ENCODE measurements at places on chromosomes 7 and 10. TPM values are rescaled to one million over a fixed set of nuclear protein-coding genes. Genes with fewer than 3 reads are reported as not detected.

HTRA1 gene
- polyA plus RNA-seq: 44.7 TPM

ACHE gene
- polyA plus RNA-seq: 11.0 TPM

SNX10 gene
- polyA plus RNA-seq: 6.0 TPM

TFPI2 gene
- not detected for polyA plus RNA-seq

CFAP58 gene
- polyA plus RNA-seq: 0.07 TPM

DNA sequence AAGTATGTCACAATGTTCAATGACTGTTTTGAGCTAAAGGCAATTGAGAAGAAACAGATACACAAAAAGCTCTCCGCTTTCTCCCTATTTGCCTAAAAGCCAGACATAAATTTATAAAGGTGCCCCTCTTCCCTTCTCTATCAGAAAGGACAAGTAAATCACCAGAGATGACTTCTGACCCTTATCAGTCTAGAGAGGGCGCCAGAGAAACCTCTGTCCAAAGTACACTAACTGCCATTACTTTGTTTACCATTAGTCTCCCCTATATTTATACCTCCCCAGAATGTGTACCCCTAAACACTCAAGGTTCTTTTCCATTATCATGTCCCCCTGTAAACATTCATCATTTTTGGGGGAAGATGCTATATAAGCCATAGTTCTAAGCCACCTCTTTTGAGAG, 49.3 kb downstream of the TPK1 start:
- no peak for DNase-seq
- H3K27ac ChIP-seq: no peak overlapping the region
- no peaks in the 10 kb centered on the region for H3K36me3 ChIP-seq
- H3K4me1 ChIP-seq: peaks cover 5% of the 10 kb centered on the region
- no peak overlapping the region for H3K4me3 ChIP-seq

DNA sequence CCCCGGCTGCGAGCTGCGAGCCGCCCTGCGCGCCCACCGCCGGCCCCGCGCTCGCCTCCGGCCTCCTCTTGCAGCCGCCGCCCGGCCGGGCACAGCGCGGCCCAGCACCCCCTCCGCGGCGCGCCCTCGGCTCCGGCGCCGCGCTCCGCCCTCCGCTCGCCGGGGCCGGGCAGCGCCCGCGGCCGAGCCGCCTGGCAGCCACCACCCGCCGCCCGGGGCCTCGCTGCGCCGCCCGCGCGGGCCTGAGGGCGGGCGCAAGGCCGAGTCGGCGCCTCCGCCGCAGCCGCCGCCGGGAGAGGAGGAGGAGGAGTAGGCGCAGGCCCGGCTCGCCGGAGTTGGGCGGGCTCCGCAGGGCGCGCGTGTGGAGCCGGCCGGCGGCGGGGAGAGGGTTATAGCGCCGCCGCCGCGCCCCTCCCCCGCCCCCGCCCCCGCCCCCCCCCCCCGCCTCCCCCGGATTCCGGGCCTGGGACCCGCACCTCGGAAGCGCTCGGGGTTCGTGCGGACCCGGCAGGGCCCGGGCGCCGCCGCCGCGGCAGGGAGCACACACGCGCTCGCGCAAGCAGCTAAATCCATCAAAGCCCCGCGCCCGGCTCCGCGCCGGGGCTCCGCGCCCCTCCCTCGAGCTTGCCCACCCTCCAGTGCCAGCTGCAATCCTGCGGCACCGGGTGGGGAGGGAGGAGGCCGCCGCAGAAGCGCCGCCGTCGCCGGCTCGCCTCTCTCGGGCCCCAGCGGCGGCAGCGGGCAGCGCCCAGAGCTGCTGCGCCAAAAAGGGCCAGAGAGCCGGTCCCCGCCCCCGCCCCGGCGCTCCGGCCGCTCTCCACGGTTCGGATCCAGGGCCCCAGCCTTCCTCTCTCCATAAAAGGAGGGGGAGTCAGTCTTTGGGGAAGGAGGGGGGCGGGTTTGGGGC, at the start of gene PDGFA:
TSS of gene PDGFA (minus strand) at position 363 of the 907 bp plus-strand sequence. CDS start 845 bp downstream, outside the sequence.
- H3K27ac ChIP-seq: peak within 1 kb of the TSS; percentile 93
- no peaks in the 10 kb centered on the region for H3K4me1 ChIP-seq
- H3K36me3 ChIP-seq: no peaks in the 10 kb centered on the region
- peak within 1 kb of the TSS; percentile 89 for H3K4me3 ChIP-seq

GRCh38 chr7:6612819-6613218, 2.6 kb upstream of the ZNF853 start:
- no peak overlapping the region for H3K4me3 ChIP-seq
- peaks cover 23% of the 10 kb centered on the region for H3K36me3 ChIP-seq
- no peaks in the 10 kb centered on the region for H3K4me1 ChIP-seq
- H3K27me3 ChIP-seq: peaks cover 8% of the 10 kb centered on the region
- DNase-seq: no peak
- H3K27ac ChIP-seq: no peak overlapping the region

- no peaks in the 10 kb centered on the region for H3K4me1 ChIP-seq
- H3K27ac ChIP-seq: no peak overlapping the region
- H3K4me3 ChIP-seq: no peak overlapping the region
- H3K36me3 ChIP-seq: no peaks in the 10 kb centered on the region
These were observed 221.4 kb upstream of the NFE2L3 start for GRCh38 chr7:25930492-25931048.

GRCh38 chr7:139797607-139798006, 19.8 kb upstream of the HIPK2 start:
- H3K27me3 ChIP-seq: no peaks in the 10 kb centered on the region
- H3K27ac ChIP-seq: no peak overlapping the region

DNA sequence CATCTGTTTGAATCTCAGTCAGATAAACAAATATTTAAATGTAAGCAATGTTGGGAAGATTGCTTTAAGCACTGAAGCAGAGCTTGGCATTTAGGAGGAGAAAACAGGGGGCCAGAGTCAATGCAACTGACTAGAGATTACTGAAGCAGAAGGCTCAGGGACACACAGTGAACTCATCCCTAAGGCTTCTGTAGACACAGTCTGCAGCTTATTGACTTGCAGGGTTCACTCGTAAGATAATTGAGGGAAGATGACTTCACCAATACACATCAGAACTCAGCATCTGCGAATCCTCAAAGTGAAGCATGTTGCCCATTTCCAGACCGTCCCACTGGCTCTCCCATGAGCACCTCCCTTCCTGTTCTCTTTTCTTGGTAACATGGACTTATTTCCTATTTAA, 363.4 kb upstream of the PFKP start:
- no peaks in the 10 kb centered on the region for H3K27me3 ChIP-seq
- no peak overlapping the region for H3K4me3 ChIP-seq
- no peak for DNase-seq
- H3K4me1 ChIP-seq: no peaks in the 10 kb centered on the region

DNA sequence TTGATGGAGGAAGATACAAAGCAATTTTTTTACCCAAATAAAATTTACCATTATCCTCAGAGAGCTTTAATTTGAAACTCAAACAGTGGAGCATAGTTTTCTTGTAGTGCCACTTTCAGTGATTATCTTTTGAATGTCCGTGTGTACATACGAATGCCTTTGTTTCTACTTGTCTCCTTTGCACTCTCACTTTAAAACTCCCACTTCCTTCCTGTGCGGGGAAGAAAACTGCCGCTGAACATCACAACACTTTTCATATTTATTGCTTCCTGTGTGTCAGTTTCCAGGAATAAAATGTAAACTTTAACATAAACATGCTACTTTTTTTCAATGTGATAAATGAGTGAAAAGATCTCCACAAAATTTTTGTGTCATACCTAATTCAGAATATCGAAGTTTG, 102.4 kb downstream of the SEMA3A start:
- peak; percentile 20 for DNase-seq
- no peak overlapping the region for H3K4me3 ChIP-seq
- H3K36me3 ChIP-seq: no peaks in the 10 kb centered on the region
- no peaks in the 10 kb centered on the region for H3K27me3 ChIP-seq

- H3K27me3 ChIP-seq: peaks cover 54% of the 10 kb centered on the region
- H3K36me3 ChIP-seq: no peaks in the 10 kb centered on the region
- no peak for DNase-seq
- no peaks in the 10 kb centered on the region for H3K4me1 ChIP-seq
- H3K27ac ChIP-seq: no peak overlapping the region
These were observed 744 bp upstream of the DRGX start for GRCh38 chr10:49396666-49396999.

DNA sequence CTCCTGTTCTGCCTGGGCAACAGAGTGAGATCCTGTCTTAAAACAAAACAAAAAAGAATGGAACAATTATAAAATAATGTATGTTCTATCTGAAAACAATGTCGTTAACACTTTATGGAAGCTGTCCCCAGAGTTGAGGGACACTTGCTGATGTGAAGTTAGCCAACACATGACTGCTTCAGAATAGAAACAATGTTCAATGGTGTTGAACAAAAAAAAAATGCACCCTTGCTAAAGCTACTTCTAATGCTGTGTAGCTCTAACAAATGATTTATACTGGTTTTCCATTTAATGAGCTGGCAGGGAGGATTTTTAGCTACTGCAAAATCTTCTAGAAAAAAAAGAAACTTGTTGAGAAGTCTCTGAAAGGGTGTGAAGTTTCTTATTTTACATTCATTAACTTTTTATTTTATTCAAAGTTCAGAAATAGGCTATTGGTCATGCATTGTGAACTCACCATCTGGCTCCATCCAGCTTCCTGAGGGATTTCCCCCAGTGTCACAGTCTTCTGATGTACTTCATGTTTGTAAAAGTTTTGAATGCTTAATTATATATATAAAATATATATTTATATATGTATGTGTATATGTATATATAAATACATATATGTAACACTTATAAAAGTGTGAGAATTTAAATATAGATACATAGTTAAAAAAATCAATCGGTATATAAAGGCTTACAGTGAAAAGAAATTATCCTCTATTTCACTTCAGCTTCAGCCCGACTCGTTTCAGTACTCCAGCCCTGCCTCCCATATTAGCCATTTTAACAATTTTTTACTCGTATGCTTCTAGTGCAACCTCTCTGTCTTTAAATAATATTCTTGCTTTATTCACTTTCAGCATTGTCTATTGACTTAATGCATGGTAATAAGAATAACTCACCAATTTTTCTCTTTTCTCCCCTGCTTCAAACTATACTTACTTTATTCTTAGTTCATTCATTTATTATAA, 35.0 kb downstream of the HDAC9 start:
- no peaks in the 10 kb centered on the region for H3K4me1 ChIP-seq
- H3K27ac ChIP-seq: no peak overlapping the region
- H3K27me3 ChIP-seq: no peaks in the 10 kb centered on the region

GRCh38 chr7:158284121-158284520, 303.5 kb downstream of the PTPRN2 start:
- no peaks in the 10 kb centered on the region for H3K36me3 ChIP-seq
- H3K27ac ChIP-seq: no peak overlapping the region
- no peak for DNase-seq
- no peaks in the 10 kb centered on the region for H3K27me3 ChIP-seq

GRCh38 chr10:43906490-43906889, 257.8 kb upstream of the ZNF32 start:
- H3K4me3 ChIP-seq: no peak overlapping the region
- H3K4me1 ChIP-seq: no peaks in the 10 kb centered on the region
- H3K27ac ChIP-seq: peak overlapping the region; percentile 6
- no peaks in the 10 kb centered on the region for H3K36me3 ChIP-seq
- DNase-seq: no peak

- no peaks in the 10 kb centered on the region for H3K4me1 ChIP-seq
- H3K27ac ChIP-seq: no peak overlapping the region
- no peaks in the 10 kb centered on the region for H3K27me3 ChIP-seq
- DNase-seq: no peak
These were observed 759.6 kb downstream of the NXPH1 start for GRCh38 chr7:9192969-9193368.

DNA sequence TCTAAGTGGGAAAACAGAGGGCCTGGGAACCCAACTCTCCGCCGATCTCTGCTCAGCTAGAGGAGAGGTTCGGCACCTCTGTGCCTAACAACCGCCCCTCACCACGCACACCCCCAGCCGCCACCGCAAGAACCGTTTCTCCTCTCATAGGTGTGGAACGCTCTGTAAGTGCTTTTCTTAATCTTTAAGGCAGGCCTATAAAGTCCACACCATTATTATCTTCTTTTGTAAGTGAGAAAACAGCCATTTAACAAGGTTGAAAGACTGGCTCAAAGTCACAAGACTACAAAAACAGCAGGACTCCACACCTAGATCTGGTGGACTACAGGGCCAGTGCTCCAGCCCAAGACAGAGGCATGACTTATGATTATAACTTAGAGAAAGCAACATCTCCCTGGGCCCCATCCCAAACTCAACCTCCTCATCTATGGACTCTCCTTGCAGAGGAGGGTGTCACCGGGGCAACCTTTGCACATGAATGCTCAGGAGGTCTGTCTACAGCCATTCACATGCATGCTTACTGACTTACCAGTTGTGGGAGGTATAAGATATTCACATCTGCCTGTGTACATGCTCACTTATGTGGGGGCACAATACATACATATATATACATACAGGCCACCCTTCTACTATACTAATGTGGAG, 7.9 kb upstream of the NKX2-3 start:
- peaks cover 14% of the 10 kb centered on the region for H3K27me3 ChIP-seq
- H3K4me1 ChIP-seq: no peaks in the 10 kb centered on the region
- H3K4me3 ChIP-seq: no peak overlapping the region
- H3K36me3 ChIP-seq: no peaks in the 10 kb centered on the region

DNA sequence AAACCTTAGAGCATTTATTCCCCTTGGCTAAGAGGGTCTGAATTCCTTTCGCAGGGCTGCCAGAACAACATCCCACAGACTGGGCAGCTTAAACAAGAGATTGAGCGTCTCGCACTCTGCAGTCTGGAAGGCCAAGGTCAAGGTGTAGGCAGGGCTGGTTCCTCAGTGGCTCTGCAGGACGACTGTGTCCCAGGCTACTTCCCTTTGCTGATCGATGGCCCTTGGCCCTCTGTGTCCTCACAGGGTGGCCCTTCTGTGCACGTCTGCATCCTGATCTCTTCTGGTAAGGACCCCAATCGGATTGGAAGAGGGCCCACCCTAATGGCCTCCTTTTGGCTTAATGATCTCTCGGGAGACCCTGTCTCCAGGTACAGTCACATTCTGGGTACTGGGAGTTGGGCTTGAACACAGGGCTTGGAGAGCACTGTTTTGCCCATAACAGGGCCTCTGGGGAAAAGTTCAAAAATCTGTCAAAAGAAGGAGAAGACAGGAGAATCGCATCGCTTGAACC, 35.1 kb upstream of the DNAJB6 start:
- H3K4me3 ChIP-seq: no peak overlapping the region
- DNase-seq: no peak
- H3K4me1 ChIP-seq: no peaks in the 10 kb centered on the region
- H3K27me3 ChIP-seq: no peaks in the 10 kb centered on the region

GRCh38 chr7:55489552-55489951, 82.8 kb downstream of the VOPP1 start:
- no peak overlapping the region for H3K4me3 ChIP-seq
- no peaks in the 10 kb centered on the region for H3K27me3 ChIP-seq
- no peaks in the 10 kb centered on the region for H3K4me1 ChIP-seq
- no peak for DNase-seq
- H3K36me3 ChIP-seq: peaks cover 53% of the 10 kb centered on the region

GRCh38 chr7:14380881-14381280, 391.4 kb upstream of the ETV1 start:
- no peaks in the 10 kb centered on the region for H3K36me3 ChIP-seq
- no peak overlapping the region for H3K4me3 ChIP-seq
- H3K27ac ChIP-seq: no peak overlapping the region
- H3K27me3 ChIP-seq: no peaks in the 10 kb centered on the region

All from small intestine (tissue), 16 donors.